ENCODE measurements at places on chromosomes 5 and 9.

GRCh38 chr5:53965459-53965858, 344.9 kb downstream of the ARL15 start:
- no peak for DNase-seq

DNA sequence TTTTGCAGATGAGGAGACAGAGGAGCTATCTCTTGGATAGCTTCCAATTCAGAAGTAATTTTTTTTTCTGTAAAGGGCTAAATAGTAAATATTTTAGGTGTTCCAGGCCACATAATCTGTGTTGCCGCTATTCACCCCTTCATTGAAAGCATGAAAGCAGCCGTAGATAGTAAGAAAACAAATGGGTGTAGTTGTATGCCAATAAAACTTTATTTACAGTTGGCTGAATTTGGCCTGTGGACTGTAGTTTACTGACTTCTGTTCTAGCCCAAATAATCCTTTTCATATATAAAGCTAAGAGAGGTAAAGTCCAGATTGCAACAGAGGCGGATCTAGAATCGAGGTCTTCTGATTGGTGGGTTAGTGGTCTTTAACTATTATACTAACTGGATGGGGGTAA, 128.9 kb downstream of the SLF1 start:
- DNase-seq: no peak

- DNase-seq: peak; percentile 47
Measured at GRCh38 chr5:1090538-1090937, 21.3 kb downstream of the SLC12A7 start.

- no peak for DNase-seq
Measured at GRCh38 chr5:59003641-59004040, 420.8 kb downstream of the RAB3C start.

DNA sequence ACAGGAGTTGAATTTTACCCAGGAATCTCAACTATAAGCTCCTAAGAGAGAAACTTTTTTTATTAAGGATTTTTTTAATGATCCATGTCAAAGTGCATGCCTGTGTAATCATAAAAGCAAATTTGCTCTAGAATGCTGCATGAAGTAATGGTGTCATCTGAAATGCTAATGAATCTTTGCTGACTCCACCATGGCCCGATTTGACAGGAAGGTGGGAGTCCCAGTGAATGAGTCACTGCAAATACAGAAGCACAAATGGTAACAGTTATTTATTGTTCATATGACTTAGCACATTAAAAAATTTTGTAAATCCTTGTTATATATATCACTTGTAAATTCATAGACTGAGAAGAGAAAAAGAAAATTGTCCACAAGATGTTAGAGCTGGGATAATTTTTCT, 341.3 kb downstream of the RASEF start:
- no peak for DNase-seq

DNA sequence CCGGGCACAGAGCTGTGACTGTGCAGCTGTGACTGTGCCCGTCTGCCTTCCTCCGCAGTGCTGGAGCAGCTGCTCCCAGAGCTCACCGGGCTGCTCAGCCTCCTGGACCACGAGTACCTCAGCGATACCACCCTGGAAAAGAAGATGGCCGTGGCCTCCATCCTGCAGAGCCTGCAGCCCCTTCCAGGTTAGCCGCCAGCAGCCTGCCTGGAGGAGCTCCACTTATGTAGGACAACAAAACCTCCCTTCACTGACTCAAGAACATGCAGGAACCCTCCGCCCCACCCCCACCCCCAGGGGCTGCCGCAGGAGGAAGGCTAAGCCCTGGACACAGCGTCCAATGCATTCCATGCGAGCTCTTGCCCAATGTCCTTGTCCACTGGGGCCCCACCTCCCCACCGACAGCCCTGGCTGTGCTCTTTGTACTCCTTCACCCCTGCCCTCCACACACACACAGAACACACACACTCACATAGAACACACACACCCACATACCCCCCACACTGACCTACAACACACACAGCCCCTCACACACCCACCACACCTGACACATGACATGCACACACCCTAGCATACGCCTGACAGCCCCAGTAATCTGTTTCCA, 27.9 kb downstream of the AFAP1L1 start:
- no peak for DNase-seq

GRCh38 chr5:155128786-155129512, 115.4 kb downstream of the KIF4B start:
- DNase-seq: no peak

- DNase-seq: peak; percentile 13
Measured at GRCh38 chr5:127206320-127207113, 84.1 kb upstream of the MEGF10 start.

DNA sequence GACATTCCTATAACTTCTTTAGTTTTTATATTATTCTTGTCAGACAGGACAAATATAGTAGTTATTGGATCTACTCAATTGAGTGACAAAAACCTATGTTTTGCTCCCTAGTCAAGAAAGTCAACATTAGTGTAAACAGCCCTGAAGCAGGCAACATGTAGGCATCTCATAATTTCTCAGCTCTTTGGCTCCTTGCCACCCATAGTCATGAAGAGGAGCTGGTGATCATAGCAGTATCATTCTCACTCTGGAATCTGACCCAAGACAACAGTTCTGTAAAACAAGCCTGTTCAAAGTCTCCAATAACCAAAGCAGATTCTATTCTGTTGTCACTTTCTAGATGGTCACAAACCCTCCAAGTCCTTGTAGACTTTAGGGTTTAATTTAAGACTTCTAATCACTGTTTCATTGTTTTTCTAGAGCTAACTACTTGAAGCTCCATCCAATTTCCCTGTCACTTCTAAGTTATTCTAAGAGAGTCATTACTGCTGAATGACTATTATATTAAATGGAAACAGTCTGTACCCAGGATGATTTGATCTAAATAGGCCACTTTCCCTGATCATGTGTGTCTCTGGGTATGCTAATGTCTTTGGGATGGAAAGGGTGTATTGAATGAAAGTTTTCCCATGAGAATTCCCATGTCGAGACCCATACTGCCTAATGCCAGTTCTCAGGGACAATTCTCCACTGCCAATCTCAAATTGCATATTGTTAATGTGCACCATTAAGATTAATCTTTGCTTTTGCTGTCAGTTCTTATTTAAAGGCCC, 533.3 kb downstream of the ACTL7B start:
- no peak for DNase-seq

DNA sequence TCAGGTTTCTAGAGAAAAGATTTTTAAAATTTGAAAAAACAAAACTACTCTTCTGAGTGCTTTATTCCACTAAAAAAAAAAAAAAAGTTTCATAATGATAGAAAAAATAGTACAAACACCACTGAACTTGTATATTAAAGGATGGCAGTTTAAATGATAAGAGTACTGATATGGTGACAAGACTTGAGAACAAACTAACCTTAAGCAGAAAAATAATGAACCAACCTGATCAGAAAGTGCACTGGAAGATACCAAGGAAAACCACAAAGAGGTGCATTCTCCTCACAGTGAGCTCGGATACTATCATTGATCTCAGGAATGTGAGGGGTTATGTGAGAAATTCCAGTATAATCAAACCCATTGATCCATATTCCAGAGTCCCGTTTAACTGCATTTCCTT, 34.3 kb downstream of the ERMP1 start:
- no peak for DNase-seq

GRCh38 chr9:113501852-113502251, 38.3 kb downstream of the RGS3 start:
- no peak for DNase-seq

GRCh38 chr9:35102465-35102768, 514 bp downstream of the STOML2 start:
- DNase-seq: no peak

GRCh38 chr5:28726815-28727214, 1688.4 kb upstream of the CDH9 start:
- DNase-seq: no peak

- no peak for DNase-seq
Measured at GRCh38 chr5:105230516-105231157, 1668.0 kb upstream of the NUDT12 start.

DNA sequence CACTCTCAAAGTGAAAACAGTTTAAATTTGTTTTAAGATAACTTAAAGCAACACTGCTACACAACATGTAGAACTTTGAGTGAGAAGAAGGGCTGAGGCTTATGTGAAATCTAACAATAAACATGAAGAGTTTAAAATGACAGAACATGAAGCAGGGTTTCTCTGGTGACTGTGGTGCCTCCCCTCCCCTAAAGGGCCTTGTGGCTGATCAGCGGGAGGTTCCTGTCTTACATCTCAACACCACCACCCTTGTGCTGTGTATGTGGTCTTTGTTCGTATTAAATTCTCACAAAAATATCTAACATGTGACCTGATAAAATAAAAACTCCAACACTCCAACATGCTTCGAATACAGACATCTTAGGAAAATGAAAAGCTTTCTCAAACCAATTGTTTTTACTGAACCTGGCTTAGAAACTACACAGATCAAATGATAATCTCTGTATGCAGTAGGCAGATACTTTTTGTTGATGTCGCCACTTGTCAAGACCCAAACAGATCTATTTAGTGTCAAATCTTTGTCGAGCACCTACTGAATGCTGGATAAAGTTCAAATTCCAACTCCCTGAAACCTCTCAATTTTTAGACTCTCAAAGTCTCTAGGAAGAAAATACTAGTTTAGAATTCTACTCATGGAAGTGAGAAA, 9.9 kb upstream of the IQGAP2 start:
- no peak for DNase-seq

DNA sequence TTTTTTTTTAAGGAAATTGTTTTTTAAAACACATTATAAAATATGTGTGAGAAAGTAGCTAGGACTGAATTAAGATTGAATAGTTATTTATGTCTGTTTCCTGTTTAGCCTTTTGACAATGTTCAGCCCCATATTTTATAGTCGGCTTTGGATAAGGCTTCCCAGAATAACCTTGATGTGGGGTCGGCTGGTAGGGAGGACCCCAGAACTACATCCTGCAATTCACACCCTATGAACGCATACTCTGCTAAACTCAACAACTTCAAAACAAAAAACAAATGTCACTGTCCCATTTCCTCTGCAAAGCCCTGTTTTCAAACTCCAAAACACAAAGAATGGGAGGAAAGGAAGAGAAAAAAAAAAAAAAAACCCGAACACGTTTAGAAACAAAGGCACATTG, 63.1 kb downstream of the ARL15 start:
- no peak for DNase-seq

- DNase-seq: no peak
Measured at GRCh38 chr9:86549920-86550319, 195.7 kb upstream of the TUT7 start.

GRCh38 chr5:68886814-68887213, 207.0 kb upstream of the SLC30A5 start:
- no peak for DNase-seq

GRCh38 chr5:178895615-178896571, at the start of gene ZFP2:
Gene ZFP2, plus strand, starts transcription at chr5:178895913. Its CDS starts 35,401 bp downstream, at chr5:178931314.
- DNase-seq: peak; percentile 82

GRCh38 chr9:89661956-89662717, 57.3 kb downstream of the GADD45G start:
- peak; percentile 96 for DNase-seq

GRCh38 chr5:126947146-126948010, 83.0 kb downstream of the MARCHF3 start:
- DNase-seq: no peak

DNA sequence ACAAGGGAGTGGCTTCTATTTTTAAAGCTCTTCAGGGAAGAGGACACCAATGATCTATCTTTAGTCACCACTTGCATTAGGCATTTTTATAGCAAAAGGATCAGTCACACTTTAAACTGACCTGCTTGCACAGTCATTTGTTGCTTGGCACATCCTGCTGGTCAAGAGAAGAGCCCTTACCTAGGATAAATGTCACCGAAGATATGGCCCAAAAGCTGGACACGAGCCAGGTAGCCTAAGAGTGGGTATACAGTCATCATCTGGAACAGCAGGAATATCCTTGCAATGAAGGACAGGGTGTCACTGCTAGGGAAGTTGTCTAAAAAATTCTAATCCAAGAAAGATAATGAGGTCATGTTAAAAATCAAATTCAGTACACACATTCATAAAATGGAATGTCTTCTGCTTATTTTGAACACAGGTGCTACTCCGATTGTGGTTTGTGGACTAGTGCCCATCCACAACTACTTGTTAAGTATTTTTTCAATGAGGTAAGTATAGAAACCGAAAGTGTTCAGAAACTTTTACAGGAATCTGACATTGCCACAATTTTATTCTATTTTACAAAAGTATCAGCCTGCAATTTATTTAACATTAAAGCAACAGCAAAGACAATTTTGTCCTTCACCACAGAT, 78.4 kb downstream of the SLC38A9 start:
- DNase-seq: no peak

GRCh38 chr5:66362687-66363086, 218.6 kb downstream of the SREK1 start:
- no peak for DNase-seq

DNA sequence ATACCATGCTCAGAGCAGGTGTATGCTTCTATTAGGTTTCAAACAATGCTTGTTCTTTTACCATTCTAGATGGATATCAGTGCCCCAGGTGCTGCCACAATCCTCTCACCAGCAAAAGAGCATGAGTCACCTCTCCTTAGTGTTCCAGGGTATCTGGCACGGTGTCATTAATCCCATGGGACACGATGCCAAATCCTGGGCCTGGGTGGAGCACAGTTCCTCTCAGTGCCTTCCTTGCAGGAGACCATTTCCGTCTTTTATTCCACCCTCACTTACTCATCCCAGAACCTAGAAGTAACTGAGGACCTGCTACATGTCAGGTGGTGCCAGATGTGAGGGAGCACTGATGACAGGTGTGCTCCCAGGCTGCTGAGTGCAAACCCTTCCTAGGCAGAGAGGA, 1.3 kb upstream of the OR13J1 start:
- DNase-seq: no peak

- peak; percentile 18 for DNase-seq
Measured at GRCh38 chr5:69265931-69266330, 31.2 kb downstream of the CDK7 start.

GRCh38 chr9:10230512-10230911, 382.3 kb downstream of the PTPRD start:
- DNase-seq: no peak

GRCh38 chr5:113723021-113723420, 209.5 kb downstream of the YTHDC2 start:
- DNase-seq: no peak

DNA sequence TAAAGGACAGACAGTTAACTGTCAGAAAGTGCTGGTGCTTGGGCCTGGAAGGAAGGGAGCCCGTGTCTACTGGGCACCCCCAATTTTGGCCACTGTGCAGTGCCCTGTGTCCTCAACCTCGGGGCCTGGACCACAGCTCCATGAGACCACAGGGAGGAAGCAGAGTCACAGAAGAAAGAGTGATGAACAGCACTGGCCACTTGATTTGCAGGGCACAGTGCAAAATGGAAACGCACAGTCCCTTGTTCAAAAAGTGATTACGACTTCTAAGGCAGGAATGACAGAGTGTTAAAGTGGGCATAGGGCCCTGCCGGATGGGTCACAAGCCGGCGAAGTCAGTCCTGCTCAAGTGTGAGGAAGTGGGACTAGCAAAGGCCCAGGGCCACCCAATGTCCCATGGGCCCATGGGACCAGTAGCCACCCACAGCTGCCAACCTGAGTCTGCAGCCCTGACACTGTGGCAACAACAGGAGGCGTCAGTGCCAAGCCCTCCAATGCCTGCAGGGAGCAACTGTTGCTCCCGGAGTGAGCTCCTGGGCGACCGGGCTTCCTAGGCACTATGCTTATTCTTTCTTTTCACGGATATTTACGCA, 85.4 kb downstream of the ADAMTS2 start:
- DNase-seq: peak; percentile 3

- DNase-seq: no peak
Measured at GRCh38 chr9:18073002-18073401, 401.0 kb upstream of the ADAMTSL1 start.

Measured in hepatocyte (in vitro differentiated cells).